ENCODE measurements at places on chromosomes 12 and 14. TPM values are rescaled to one million over a fixed set of nuclear protein-coding genes. Genes with fewer than 3 reads are reported as not detected.

Gene IFNG-AS1
- not detected for polyA plus RNA-seq

Gene ABCC9
- polyA plus RNA-seq, result not detected

Gene KCNC2
- not detected for polyA plus RNA-seq

Gene PLEKHH1
- 0.17 TPM for polyA plus RNA-seq

Gene TAS2R7
- not detected for polyA plus RNA-seq

Gene TMEM132C
- not detected for polyA plus RNA-seq

Gene SHMT2
- polyA plus RNA-seq, result 243 TPM

Gene RND1
- polyA plus RNA-seq, result 5.2 TPM

Gene DBX2
- polyA plus RNA-seq, result not detected

Gene MYO1A
- polyA plus RNA-seq, result not detected

GRCh38 chr12:91940322-91940721 is 205.3 kb downstream of the BTG1 start:
- no peak for DNase-seq

GRCh38 chr14:100428727-100429126 is 105.6 kb downstream of the SLC25A47 start:
- DNase-seq, result no peak

GRCh38 chr12:70255311-70255710 is 12.1 kb downstream of the CNOT2 start:
- DNase-seq, result peak; percentile 40

- no peak for DNase-seq
Observed at GRCh38 chr14:95162641-95163040, 5.3 kb upstream of the DICER1 start.

DNA sequence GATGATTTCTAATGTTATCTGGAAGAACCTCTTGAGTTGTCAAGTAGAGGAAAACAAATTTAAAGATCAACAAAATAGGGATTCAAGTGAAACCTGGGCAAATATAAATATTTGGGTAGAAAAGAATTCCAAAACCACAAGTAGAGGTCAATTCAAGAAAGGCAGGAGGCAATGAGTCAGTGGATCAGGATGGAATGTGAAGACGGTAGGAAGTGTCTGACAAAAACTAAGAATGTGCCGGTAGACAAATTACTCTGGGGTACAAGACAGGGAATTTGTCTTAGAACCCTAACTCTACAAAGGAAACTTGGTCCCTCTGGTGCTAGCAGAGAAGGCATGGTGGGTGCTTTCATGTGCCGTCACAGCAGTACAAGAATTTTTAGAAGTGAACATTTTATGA is 13.6 kb downstream of the ABCD2 start:
- no peak for DNase-seq

GRCh38 chr14:35320472-35320871 is 28.3 kb downstream of the PSMA6 start:
- DNase-seq, result no peak

- DNase-seq, result peak; percentile 83
Observed at GRCh38 chr12:53099071-53099882, 1.8 kb downstream of the IGFBP6 start.

- peak; percentile 55 for DNase-seq
Observed at GRCh38 chr14:61860294-61860918, 98.2 kb downstream of the SNAPC1 start.

GRCh38 chr12:1171657-1172408 is 180.8 kb downstream of the ERC1 start:
- DNase-seq, result peak; percentile 94

DNA sequence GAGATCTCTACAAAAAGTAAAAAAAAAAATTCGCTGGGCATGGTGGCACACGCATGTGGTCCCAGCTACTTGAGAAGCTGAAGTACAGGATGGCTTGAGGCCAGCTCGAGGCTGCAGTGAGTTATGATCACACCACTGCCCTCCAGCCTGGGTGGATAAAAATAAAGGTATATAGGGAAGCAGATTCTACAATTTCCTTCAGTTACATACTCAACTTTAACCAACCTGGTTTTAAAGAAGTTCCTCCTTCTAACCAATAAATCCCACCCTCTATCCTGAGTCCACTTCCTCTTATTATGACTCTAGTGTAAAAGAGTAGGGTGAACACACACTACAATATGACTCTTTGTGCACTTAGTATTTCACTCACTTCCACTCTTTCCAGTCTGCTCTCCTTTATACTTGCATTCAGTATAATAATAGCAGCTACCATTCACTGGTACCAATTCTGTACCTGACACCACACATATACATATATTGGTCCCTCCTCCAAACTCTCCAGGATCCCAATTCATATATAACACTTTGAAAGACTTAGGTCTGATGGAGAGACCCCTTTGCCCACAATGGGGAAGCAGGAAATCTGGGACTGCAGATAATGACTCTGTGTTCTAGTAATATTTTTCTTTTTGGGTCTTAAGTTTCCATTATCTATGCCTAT is 2.3 kb downstream of the ARF3 start:
- DNase-seq, result no peak
